ENCODE measurements at places on chromosomes 4 and X. TPM values are rescaled to one million over a fixed set of nuclear protein-coding genes. Genes with fewer than 3 reads are reported as not detected.
A peak's percentile ranks its signal among the peaks of the same experiment; 100 is the strongest.

DNA sequence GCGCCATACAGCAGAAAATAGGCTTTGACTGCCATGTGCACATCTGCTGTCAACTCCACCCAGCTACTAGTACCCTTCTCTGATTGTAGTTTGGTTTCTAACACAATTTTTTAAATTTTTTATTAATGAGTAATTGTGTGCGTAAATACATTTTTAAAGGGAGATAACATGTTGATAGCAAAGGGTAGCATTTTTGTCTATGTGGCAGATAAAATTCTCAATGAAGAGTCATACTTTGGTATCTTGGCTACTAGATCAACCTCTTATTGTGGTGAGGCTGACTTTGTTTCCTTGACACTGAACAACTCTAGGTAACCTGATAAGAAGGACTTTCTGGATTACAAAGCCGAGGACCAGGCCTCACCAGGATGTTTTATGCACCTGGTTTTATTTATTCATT lies 9.5 kb downstream of the ADH4 start:
- no peaks in the 10 kb centered on the region for H3K27me3 ChIP-seq
- H3K36me3 ChIP-seq = no peaks in the 10 kb centered on the region
- no peak overlapping the region for H3K4me3 ChIP-seq

DNA sequence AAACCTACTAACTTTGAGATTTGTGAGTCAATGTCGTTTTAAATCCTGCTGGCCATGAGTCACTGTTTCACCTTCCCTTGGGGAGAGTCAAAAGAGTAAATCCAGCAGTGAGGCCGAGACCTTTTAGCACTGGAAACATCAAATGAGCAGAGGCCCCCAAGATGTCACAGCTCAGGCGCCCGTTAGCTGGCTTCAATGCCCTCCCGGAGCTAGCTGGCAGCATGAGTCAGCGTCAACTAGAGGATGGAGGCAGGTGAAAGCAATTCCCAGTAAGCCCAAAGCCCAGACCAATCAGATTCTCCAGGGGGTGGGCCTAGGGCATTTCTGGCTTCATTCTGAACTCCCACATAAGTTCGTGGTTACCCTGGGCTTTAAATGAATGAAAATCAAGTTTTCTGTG lies 170.9 kb downstream of the CLCN4 start:
- H3K4me1 ChIP-seq = no peaks in the 10 kb centered on the region
- DNase-seq = no peak
- no peak overlapping the region for H3K4me3 ChIP-seq
- no peak overlapping the region for H3K27ac ChIP-seq
- H3K36me3 ChIP-seq = no peaks in the 10 kb centered on the region
- no peaks in the 10 kb centered on the region for H3K27me3 ChIP-seq

GRCh38 chr4:56876264-56876663 lies 31.4 kb upstream of the REST start:
- no peaks in the 10 kb centered on the region for H3K27me3 ChIP-seq
- no peaks in the 10 kb centered on the region for H3K36me3 ChIP-seq
- H3K4me3 ChIP-seq = no peak overlapping the region
- DNase-seq = no peak

AMTN gene
- not detected for total RNA-seq

GRCh38 chr4:138871555-138871875 lies 144.1 kb upstream of the NOCT start:
- no peaks in the 10 kb centered on the region for H3K36me3 ChIP-seq
- H3K27ac ChIP-seq = no peak overlapping the region
- H3K27me3 ChIP-seq = no peaks in the 10 kb centered on the region
- no peak overlapping the region for H3K4me3 ChIP-seq

DNA sequence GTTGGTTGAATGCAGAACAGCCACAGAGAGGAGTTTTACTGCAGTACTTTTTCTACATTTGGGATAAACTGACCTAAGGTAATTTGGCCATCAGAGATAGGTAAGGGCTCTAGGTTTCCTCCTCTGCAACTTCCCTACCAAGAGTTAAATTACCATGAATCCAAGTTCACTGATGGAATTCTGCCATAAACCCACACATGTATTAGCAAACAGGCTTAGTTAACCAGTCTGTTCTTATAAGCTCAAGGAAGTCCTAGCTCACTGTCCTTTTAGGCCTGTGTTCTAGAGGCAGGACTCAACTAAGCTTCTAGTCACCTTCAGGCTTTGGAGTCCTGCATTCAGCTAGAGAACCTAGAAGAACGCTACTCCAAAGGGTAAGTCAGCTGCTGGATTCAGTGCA lies 4.0 kb downstream of the FAM114A1 start:
- peaks cover 63% of the 10 kb centered on the region for H3K4me1 ChIP-seq
- H3K4me3 ChIP-seq = no peak overlapping the region
- no peaks in the 10 kb centered on the region for H3K36me3 ChIP-seq
- DNase-seq = no peak

DNA sequence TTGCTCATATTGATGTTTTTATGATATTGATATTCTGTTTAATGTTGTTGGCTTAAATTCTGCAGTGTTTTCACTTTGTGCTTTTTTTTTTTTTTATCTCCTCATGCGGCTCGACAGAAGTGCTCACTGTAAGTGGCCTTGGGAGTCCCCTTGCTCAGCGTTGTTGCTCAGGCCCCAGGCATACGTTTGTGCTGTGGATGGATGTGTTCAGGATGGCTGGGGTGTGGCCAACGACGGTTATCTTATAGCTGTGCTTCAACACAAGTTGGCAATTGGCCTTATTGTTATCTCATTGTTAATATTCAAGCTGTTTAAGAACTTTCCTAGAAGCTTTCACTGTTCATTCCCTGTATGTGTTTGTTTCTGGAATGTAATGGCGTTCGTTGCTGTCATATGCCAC lies 36.4 kb upstream of the CLCN4 start:
- no peaks in the 10 kb centered on the region for H3K4me1 ChIP-seq
- H3K4me3 ChIP-seq = no peak overlapping the region
- DNase-seq = no peak
- H3K27me3 ChIP-seq = no peaks in the 10 kb centered on the region

WAS gene
- total RNA-seq = 4.4 TPM

SSX3 gene
- total RNA-seq = not detected

GRID2 gene
- total RNA-seq = not detected

SLC16A2 gene
- 6.9 TPM for total RNA-seq

DKK2 gene
- total RNA-seq = 0.49 TPM

GRCh38 chrX:85922821-85923220 lies 124.5 kb downstream of the CHM start:
- H3K4me3 ChIP-seq = no peak overlapping the region
- no peaks in the 10 kb centered on the region for H3K36me3 ChIP-seq
- H3K27me3 ChIP-seq = no peaks in the 10 kb centered on the region
- no peak for DNase-seq

DMRTC1B gene
- not detected for total RNA-seq

GAGE12E gene
- total RNA-seq = not detected

- H3K4me1 ChIP-seq = peaks cover 4% of the 10 kb centered on the region
- no peaks in the 10 kb centered on the region for H3K36me3 ChIP-seq
- peak within 1 kb of the TSS; percentile 73 for H3K27ac ChIP-seq
- no peak for DNase-seq
Measured at GRCh38 chr4:165378745-165379677, at the start of gene CPE. Gene CPE, plus strand, starts transcription at chr4:165379008. Its CDS starts 214 bp downstream, at chr4:165379222.

- DNase-seq = no peak
- H3K36me3 ChIP-seq = no peaks in the 10 kb centered on the region
- H3K4me3 ChIP-seq = no peak overlapping the region
- no peaks in the 10 kb centered on the region for H3K27me3 ChIP-seq
- H3K4me1 ChIP-seq = no peaks in the 10 kb centered on the region
Measured at GRCh38 chr4:67608027-67608426, 49.5 kb downstream of the STAP1 start.

GRCh38 chr4:154361450-154361849 lies 130.1 kb downstream of the DCHS2 start:
- no peak overlapping the region for H3K27ac ChIP-seq
- DNase-seq = no peak
- no peak overlapping the region for H3K4me3 ChIP-seq
- no peaks in the 10 kb centered on the region for H3K27me3 ChIP-seq
- no peaks in the 10 kb centered on the region for H3K4me1 ChIP-seq
- no peaks in the 10 kb centered on the region for H3K36me3 ChIP-seq

PDHA2 gene
- total RNA-seq = not detected

WDR13 gene
- total RNA-seq = 111 TPM

DNA sequence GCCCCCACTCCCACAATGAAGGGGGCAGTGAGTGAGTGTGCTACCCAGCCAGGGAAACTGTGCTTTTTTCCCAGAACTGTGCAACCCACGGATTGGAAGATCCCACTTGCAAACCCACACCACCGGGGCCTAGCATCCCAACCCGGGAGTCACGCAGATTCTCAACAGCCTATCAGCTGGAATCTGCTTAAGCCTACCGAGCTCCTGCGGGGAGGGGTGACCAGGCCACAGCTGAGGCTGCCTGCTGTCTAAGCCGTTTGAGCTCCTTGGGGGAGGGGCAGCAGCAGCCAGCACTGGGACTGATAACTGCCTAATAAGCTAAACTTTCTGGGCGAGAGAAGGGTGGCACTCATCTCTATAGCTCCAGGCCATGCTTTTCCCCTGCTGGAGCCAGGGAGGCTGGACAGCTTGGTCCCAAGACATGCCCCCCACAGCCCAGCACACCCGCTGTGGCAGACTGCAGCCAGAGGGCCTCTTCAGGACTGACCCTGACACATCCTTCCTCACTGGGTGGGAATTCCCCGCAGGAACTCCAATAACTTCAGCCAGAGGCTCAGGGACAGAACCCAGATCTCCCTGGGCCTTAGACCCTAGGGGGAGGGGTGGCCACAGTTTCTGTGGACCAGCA lies 161.3 kb upstream of the MAGEB18 start:
- H3K27ac ChIP-seq = no peak overlapping the region
- no peaks in the 10 kb centered on the region for H3K27me3 ChIP-seq
- DNase-seq = no peak
- H3K36me3 ChIP-seq = no peaks in the 10 kb centered on the region
- no peak overlapping the region for H3K4me3 ChIP-seq

GAGE1 gene
- not detected for total RNA-seq

FAM47A gene
- total RNA-seq = not detected

XAGE2 gene
- total RNA-seq = not detected

- H3K4me3 ChIP-seq = no peak overlapping the region
- no peaks in the 10 kb centered on the region for H3K27me3 ChIP-seq
- H3K36me3 ChIP-seq = no peaks in the 10 kb centered on the region
- H3K4me1 ChIP-seq = no peaks in the 10 kb centered on the region
- H3K27ac ChIP-seq = no peak overlapping the region
- DNase-seq = no peak
Measured at GRCh38 chr4:135724421-135724820, 1522.8 kb upstream of the PABPC4L start.

GRCh38 chr4:9924750-9925149 lies 96.5 kb downstream of the SLC2A9 start:
- H3K4me1 ChIP-seq = no peaks in the 10 kb centered on the region
- H3K27ac ChIP-seq = no peak overlapping the region
- no peak overlapping the region for H3K4me3 ChIP-seq
- no peak for DNase-seq
- H3K36me3 ChIP-seq = no peaks in the 10 kb centered on the region

DNA sequence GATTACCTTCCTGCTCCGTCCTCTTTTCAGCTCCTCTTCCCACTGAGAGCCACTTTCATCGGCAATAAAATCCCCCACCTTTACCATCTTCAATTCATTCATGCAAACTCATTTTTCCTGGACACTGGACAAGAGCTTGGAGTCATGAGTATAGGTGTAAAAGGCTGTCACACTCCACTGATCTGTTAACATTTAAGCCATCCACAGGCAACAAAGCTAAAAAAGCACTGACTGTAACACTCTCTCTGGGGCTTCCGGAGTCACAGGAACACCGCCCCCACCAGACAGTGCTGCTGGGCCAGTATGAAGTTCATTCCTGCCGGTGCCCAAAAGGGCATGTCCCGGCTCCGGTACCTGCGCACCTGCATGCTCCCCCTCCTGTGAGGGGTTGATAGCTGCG lies 38.5 kb downstream of the MAGEB5 start:
- no peak overlapping the region for H3K4me3 ChIP-seq
- DNase-seq = no peak
- H3K4me1 ChIP-seq = no peaks in the 10 kb centered on the region
- H3K27me3 ChIP-seq = no peaks in the 10 kb centered on the region
- H3K27ac ChIP-seq = no peak overlapping the region

GRCh38 chr4:113248320-113248719 lies 198.9 kb downstream of the ANK2 start:
- H3K4me1 ChIP-seq = no peaks in the 10 kb centered on the region
- H3K36me3 ChIP-seq = no peaks in the 10 kb centered on the region
- H3K27me3 ChIP-seq = no peaks in the 10 kb centered on the region
- H3K4me3 ChIP-seq = no peak overlapping the region
- no peak for DNase-seq

RAB39B gene
- 0.74 TPM for total RNA-seq

- H3K36me3 ChIP-seq = no peaks in the 10 kb centered on the region
- H3K27me3 ChIP-seq = no peaks in the 10 kb centered on the region
- no peak for DNase-seq
- no peak overlapping the region for H3K27ac ChIP-seq
- no peaks in the 10 kb centered on the region for H3K4me1 ChIP-seq
- H3K4me3 ChIP-seq = no peak overlapping the region
Measured at GRCh38 chr4:30386266-30386895, 333.8 kb upstream of the PCDH7 start.

KIAA1210 gene
- not detected for total RNA-seq

DNA sequence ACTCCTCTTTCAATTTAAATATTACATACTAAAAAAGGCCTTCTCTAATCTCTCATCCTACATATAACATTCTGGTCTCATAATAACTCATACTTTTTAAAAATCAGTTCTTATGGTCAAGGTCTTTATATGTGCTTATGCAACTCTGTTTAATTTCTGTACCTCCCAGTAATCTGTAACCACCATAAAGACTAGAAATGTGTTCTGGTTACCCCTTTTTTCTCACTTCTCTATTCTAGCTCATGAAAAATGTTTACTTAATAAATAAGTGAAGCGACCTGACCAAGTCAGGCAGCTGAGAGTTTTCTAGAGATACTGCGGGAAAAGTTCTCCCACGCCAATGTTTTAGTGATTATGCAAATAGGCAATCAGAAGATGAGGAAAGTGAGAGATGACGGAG lies 548.8 kb upstream of the FAM241A start:
- H3K36me3 ChIP-seq = no peaks in the 10 kb centered on the region
- no peak overlapping the region for H3K4me3 ChIP-seq
- H3K27me3 ChIP-seq = no peaks in the 10 kb centered on the region
- no peak for DNase-seq

PI4K2B gene
- total RNA-seq = 13.0 TPM

DNA sequence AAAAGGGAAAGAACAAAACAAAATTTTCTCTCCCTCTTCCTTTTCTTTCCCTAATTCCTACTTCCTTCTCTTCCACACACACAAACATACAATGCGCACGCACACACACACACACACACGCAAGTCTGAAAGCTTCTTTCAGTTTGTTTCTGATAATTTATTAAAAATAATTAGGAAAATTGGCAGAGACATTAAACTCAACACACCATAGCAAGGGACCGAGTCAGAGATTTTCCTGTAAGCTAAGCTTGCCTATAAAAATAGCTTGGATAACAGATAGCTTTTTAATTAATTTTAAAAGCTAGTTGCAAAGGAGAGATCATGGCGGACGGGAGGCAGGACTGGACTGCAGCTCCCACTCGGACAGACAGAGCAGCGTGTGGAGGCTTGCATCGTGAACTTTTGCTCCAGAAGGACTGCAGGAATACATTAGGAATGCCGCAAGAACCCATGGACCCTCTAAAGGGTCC lies 92.6 kb upstream of the MAPK10 start:
- peak overlapping the region; percentile 90 for H3K27ac ChIP-seq
- DNase-seq = no peak
- H3K36me3 ChIP-seq = no peaks in the 10 kb centered on the region
